Umbilical cord (tissue), 2 donors: ENCODE measurements at places on chromosomes 2 and 18.

DNA sequence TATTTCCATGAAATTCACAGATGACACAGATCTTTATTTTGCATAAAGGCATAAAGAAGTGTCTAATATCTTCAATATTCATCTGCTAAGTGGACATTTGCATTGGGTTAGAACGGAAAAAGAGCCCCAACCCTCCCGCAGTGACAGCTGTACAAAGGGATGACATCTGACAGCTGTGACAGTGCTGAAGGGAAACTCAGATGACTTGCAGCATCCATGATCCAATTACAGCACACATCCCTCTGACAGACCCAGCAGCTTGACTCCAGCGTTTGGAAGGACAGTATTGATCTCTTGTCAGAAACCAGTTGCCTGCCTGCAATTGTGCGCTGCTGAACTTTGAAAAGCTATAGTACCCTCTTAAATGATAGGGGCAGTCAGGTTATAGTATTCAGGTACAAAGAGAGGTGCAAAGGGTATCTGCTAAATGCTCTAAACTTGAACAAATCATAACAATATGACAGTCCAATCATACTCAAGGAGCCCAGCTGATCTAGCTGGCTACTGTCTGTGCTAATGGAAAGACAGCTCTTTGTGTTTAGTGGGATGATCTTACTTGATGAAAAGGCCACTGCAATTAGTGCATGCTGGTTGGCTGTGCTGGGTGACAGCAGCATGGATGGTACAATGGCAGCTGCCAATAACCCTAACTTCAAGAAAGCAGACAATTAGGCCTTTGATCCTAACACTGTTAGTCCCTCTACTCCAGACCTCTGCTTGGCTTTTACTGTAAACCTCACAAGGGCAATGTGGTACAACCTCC is 599.2 kb downstream of the NR4A2 start:
- DNase-seq: no peak

DNA sequence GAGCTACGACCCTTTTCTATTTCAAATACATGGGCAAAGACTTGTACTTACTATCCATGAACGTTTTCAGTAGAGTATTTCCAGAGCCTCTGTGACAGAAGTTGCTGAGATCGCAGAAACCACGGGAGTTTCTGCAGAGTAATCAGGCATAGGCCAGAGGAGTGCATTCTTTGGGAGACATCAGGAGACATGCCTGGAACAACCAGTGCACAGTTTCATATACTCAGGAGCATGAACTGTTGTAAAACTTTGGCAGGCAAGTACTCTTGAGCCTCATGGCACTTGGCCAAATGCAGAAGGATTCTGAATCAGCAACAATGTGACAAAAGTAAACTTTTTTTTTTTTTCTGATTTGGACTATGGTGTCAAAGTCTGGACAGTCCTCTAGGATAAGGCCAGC is 307.1 kb downstream of the GRB14 start:
- DNase-seq: peak; percentile 55

GRCh38 chr18:27608174-27608573 is 423.1 kb upstream of the CHST9 start:
- DNase-seq: no peak

DNA sequence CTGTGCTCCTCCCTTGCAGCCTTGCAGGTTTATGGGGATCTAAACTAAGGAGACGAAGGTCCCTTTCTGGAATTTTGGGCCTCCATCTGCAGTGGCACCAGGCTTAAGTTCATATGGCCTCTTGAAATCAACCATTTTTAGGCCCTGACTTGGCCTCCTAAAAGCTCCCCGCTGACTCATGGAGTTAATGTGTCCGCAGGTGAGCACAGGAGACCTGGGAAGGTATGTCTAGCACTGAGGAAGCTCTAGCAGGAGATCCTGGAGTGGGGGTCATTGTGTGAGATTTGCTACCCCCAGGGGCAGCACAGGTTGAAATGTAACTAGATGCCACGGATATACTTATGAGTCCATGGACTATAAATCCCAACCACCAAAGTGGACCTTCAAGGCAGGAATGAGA is 95.9 kb upstream of the CELF4 start:
- DNase-seq: no peak

DNA sequence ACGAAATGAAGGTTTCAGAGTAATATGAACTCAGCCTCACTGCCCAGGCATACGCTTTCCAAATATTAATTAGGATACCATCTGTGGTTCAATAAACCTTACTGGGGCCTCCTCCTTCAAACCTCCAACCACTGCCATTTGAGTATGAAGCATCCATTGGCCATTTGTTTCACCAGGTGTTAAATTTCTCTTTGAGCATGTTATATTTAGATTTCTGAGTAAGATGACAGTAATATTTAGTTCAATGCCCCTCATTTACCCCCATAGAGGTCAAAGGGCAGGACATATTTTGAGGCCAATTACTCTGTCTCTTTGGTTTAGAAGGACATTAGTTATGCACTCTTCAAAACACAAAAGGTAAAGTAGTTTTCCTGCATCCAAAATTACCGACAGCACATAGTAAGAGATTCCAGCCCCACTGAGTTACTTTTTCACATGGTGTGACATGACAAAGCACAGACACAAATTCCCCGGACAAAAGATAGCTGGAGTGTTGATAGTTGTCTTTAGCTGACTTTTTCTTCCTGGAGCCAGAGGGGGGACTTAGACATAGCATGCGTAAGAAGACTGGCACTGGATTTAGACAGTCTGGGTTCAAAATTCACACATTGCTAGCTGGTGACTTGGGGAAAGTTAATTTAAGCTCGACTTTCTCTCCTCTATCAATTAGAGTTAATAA is 33.1 kb upstream of the LNPK start:
- DNase-seq: peak; percentile 65

DNA sequence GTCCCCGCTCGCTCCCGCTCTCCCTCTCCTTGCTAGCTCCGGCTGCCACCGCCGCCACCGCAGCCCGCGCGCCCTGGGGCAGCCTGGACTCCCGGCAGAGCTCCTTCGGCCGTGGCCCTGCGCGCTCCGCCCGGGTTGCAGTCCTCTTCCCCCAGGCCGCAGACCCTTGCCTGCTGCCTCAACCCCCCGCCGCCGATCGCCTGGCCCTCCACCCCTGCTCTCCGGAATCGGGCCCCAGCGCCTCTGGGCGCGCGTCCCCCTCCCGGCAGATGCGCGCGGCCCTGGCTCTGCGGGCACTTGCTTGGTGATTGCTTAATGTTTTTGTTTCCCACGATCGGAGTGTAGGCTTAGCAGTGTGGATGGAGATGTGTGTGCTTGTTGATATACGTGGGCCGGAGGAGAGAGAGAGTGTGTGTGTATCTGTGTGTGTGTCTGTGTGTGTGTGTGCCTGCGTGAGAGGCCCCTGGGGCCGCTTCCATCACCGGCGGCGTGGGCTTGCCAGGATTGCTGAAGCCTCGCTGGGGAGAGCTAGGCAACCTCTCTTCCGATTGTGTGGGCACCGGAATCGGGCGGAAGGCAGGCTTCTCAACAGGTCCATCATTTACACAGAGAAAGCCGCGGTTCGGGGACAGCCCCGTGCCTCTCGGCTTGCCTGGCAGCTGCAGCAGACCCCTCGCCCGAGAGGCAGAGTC is 877 bp downstream of the INHBB start:
- no peak for DNase-seq

- no peak for DNase-seq
These were observed 1062.6 kb downstream of the LRP1B start for GRCh38 chr2:141068053-141068682.

DNA sequence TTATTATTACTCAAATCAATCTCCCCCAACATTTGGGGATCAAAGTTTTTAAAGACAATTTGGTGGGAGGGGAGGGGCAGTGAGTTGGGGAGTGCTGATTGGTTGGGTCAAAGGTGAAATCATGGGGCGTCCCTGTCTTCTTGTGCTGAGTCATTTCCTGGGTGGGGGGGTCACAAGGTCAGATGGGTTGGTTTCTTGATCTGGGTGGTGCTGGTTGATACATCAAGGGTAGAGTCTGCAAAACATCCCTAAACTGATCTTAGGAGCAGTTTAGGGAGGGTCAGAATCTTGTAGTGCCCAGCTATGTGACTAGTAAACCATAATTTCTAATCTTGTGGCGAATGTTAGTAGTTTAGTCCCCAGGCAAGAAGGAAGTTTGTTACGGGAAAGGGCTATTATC is 67.4 kb downstream of the MOGAT1 start:
- DNase-seq: no peak

DNA sequence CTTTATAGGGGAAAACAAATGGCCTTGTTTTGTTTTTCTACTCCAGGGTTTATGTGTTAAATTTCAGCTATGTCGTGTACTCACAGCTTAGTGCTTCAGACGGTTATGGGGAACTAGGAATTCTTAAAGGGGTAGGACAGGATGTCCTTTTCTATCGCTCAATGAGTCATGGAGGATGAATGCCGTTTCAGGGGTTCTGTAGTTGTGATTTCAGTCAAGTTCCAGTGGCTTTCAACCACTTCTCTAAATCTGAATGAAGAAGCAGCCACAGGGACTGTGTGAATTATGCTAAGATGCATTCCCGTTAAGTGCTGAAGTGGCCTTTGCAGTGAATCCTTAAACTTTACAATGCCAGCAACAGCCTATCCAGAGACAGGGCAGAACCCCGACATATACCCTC is 1231.7 kb upstream of the ZEB2 start:
- peak; percentile 64 for DNase-seq

GRCh38 chr2:211611061-211611518 is 927.5 kb downstream of the ERBB4 start:
- no peak for DNase-seq
